Glomerular endothelial cell (primary cell): ENCODE measurements at places on chromosomes 7 and 10. TPM values are rescaled to one million over a fixed set of nuclear protein-coding genes. Genes with fewer than 3 reads are reported as not detected.

- no peak for DNase-seq
Measured at GRCh38 chr7:47256016-47256415, 325.9 kb downstream of the TNS3 start.

- DNase-seq: no peak
Measured at GRCh38 chr7:17463511-17464085, 165.1 kb downstream of the AHR start.

GRCh38 chr7:131331806-131332205, 4.1 kb downstream of the MKLN1 start:
- no peak for DNase-seq

DNA sequence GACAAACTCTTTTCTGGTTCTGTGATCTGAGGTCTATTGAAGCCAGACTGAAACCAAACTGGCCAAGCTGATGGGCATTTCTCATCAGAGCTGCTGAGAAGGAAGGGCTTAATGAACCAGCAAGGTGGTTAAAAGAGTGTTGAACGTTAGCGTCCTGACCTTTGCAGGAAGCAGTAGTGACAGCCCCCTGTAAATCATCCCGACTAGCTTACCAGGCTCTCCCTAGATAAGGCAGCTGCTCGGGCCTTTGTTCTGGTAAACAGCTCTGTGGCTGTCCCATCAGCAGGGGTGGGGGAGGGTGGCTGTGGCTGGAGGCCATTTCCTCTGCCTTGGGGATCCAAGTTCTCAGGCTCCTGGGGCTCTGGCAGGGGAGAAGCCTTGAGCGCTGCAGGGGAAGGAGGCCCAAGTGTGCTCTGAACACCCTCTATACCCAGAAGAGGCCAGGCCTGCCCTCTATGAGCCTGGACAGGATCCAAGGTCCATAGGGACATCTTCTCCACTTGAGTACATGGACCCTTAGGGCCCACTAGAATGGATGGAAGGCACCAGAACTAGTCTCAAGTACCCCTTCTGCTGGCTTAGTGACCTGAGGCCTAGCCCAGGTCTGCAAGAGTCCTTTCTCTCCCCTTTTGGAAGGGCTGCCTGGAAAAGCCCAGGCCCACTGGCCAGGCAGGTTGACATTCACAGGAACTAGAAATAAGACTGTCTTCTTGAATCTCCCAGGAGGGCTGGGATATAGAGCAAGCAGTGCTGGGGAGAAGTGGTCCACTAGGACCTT, 134.6 kb downstream of the ARHGAP22 start:
- DNase-seq: peak; percentile 33

The NUTM2E gene
- total RNA-seq: 0.19 and 0.23 TPM in 2 replicates

The ZNF511 gene
- total RNA-seq: 20.1 and 22.2 TPM in 2 replicates

- DNase-seq: no peak
Measured at GRCh38 chr7:139523199-139523941, at the start of gene CLEC2L. Gene CLEC2L, plus strand, starts transcription at chr7:139523685. Its CDS starts 243 bp downstream, at chr7:139523928.

DNA sequence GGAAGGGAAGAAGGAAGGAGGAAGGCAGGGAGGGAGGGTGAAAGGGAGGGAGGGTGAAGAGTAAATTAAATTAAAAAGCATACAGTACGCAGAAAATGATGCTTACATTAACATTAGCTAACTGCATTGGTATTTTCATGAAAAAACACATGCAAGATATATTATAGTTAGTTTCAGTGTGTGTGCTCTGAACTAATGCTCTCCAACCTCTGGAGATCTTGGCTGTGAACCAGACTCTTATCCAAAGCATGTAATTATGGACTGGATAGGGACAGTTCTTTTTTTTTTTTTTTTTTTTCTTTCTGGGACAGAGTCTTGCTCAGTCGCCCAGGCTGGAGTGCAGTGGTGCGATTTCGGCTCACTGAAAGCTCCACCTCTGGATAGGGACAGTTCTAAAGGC, 357.0 kb downstream of the FRMD4A start:
- no peak for DNase-seq

- no peak for DNase-seq
Measured at GRCh38 chr7:20144801-20145200, 72.4 kb downstream of the MACC1 start.

DNA sequence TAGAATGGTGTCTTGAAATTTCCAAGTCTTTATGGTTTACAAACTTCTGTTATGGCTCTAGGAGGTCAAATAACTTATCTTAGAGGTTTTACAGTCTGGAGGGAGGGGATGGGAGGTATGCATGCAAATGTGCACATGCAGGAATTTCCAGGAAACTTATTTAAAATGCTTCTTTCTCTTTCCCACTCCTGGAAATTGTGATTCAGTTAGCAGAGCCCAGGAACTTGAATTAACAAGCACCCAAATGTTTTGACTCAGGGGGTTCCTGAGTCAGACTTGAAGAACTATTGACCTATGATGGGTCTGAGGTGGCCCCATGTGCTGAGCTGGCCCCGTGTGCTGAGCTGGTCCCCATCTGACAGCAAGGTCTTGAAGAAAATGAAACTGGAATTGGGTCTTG, 669.4 kb downstream of the INHBA start:
- no peak for DNase-seq

The ANXA8 gene
- total RNA-seq: 0.12 TPM in 1 of 2 replicates, not detected in the other

- DNase-seq: no peak
Measured at GRCh38 chr10:111836064-111836463, 347.5 kb downstream of the GPAM start.

DNA sequence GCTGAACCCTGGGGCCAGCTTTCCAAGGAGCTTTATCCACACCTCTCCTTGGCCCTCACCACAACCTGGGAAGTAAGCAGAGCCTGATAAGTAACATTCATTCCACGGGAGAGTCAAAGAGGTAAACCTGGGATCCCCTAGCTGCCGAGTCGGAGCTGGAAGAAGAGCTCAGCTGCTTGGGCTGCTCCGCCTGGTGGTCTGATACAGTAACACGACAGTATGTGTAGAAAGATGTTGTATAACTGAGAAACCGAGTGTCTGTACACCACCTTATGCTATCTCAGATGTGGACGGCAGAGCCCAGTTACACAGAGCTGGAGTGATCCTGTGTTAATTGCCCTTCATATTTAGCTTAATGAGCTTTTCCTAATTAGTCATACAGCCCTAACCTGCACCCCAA, 151.3 kb upstream of the KMT2E start:
- DNase-seq: no peak

GRCh38 chr10:5443429-5443828, 31.1 kb downstream of the NET1 start:
- DNase-seq: no peak
